Activated naive CD4-positive, alpha-beta T cell treated with anti-CD3 and anti-CD28 coated beads, Interleukin-2, amount 50 U/mL, for 72 hours (primary cell): ENCODE measurements at places on chromosomes 6 and 20. TPM values are rescaled to one million over a fixed set of nuclear protein-coding genes. Genes with fewer than 3 reads are reported as not detected.

The C6orf58 gene
- not detected for total RNA-seq

The UBE2C gene
- total RNA-seq, result 371 TPM

The BPIFA3 gene
- not detected for total RNA-seq

The CAGE1 gene
- total RNA-seq, result not detected

The HEY2 gene
- total RNA-seq, result not detected

The RUNX2 gene
- 20.8 TPM for total RNA-seq

The COL10A1 gene
- not detected for total RNA-seq

The NPEPL1 gene
- 21.6 TPM for total RNA-seq

The TFB1M gene
- 49.2 TPM for total RNA-seq

The SAMD5 gene
- total RNA-seq, result not detected

The C20orf144 gene
- 0.23 TPM for total RNA-seq
